Stimulated activated CD8-positive, alpha-beta memory T cell treated with anti-CD3 and anti-CD28 coated beads, Interleukin-7, amount 100 ng/mL, for 1 hour (primary cell): ENCODE measurements at places on chromosomes 2 and 18.

DNA sequence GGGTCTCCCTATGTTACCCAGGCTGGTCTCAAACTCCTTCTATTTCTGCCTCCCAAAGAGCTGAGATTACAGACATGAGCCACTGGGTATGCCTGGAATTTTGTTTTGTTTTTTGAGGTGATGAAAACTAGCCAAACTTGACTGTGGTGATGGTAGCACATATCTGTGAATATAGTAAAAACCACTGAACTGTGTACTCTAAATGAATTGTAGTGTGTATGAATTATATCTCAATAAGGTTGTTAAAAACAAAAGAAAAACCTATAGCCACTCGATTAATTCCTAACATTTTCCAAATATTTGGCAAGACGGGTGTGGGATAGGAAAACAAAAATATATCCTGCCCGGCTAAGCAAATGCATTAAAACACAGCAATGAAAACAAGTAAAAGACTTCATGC is 1302.3 kb upstream of the CHAC2 start:
- no peak for DNase-seq

DNA sequence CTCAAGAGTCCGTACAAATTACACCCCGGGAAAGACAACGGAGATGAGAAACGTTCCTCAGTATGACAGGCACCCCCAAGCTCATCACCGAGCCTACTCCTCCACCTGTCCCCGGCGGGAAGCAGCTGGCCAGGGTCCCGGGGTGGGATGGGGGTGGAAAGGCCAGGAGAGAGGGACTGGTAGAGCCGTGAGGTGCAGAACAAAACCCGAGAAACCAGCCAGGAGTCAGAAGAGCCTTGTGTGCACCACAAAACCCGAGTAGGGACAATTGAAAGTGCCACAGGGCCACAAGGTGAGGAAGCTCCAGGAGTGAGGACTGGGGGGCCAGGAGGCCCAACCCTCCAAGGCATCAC is 75.5 kb upstream of the SALL3 start:
- DNase-seq, result no peak

DNA sequence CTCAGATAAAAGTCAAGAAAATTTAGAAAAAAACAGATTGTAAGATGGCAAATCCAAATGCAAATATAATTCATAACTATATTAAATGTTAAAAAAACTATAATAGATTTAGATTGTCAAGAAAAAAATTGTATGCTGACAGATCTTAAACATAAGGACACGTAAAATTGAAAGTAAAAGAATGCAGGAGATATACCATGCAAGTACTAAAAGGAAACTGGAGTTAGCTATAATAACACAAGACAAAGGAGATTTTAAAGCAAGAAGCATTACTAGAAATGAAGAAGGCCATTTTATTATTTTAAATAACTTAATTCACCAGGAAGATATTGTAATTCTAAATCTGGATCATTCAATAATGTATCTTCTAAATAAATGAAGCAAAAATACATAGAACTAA is 48.3 kb downstream of the TTC21B start:
- DNase-seq, result no peak

GRCh38 chr2:138058427-138058826 is 94.2 kb downstream of the HNMT start:
- no peak for DNase-seq

GRCh38 chr2:11040992-11041391 is 114.3 kb upstream of the SLC66A3 start:
- DNase-seq, result no peak

- no peak for DNase-seq
Measured at GRCh38 chr2:162795312-162795711, 43.3 kb downstream of the KCNH7 start.
